ENCODE measurements at places on chromosomes 16 and 17. TPM values are rescaled to one million over a fixed set of nuclear protein-coding genes. Genes with fewer than 3 reads are reported as not detected.

NKD1 gene
- under 0.01 TPM for total RNA-seq

SLC6A4 gene
- not detected for total RNA-seq

CLEC19A gene
- not detected for total RNA-seq

FBXO39 gene
- 0.66 TPM for total RNA-seq

TLCD3B gene
- total RNA-seq: not detected

All from fibroblast of lung (primary cell).